ENCODE measurements at places on chromosomes 3 and 15.

DNA sequence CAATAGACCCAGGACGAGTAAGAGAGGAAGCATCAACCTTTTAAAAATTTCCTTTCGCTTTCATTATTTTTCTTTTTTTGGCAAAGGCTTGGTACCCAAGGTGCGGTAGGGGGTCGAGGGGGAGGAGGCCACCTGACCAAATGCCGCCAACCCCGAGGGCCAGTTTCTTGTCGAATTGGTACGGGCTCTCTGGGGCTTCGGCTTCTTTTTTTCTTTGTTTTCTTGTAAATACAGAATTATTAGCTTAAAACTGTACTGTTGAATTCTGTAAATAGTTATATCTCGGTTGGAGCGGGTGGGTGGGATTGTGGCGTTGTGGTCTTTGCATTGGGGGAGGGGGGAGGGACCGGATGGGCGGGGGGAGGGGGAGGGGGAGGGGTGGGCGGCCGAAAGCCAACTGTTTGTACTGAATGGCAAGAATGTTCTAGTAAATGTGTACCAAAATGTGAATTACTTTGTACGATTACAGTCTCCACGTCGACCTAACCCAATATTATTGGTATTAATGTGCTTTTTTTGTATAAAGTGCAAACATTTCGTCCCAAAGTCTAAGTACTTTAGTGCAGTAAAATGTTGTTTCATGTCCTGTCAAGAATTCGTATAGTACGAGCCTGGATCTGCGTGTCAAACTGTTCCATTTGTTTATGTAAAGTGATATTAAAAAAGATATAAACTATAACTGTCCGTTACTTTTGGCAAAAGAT lies 4.7 kb downstream of the ZIC1 start:
- no peak for DNase-seq

- no peak for DNase-seq
Observed at GRCh38 chr3:66075281-66075680, 36.6 kb upstream of the MAGI1 start.

DNA sequence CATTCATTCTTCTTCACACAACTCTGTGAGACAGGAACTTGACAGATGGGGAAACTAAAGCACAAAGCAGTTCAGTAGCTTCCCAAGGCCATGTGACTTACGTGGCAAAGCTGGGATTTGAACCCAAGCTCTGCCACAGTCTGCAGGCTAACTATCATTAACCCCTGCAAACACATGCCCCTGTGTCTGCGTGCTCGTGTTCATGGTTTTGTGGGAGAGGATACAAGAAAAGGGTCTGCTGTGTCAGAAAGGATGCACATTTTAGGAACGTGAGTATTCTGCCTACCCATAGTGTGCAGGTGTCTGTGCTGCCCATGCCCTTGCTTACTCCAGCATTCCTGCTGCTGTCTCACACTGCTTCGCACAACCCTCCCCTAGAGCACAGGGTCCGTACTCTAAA lies 137.0 kb downstream of the CHDH start:
- no peak for DNase-seq

DNA sequence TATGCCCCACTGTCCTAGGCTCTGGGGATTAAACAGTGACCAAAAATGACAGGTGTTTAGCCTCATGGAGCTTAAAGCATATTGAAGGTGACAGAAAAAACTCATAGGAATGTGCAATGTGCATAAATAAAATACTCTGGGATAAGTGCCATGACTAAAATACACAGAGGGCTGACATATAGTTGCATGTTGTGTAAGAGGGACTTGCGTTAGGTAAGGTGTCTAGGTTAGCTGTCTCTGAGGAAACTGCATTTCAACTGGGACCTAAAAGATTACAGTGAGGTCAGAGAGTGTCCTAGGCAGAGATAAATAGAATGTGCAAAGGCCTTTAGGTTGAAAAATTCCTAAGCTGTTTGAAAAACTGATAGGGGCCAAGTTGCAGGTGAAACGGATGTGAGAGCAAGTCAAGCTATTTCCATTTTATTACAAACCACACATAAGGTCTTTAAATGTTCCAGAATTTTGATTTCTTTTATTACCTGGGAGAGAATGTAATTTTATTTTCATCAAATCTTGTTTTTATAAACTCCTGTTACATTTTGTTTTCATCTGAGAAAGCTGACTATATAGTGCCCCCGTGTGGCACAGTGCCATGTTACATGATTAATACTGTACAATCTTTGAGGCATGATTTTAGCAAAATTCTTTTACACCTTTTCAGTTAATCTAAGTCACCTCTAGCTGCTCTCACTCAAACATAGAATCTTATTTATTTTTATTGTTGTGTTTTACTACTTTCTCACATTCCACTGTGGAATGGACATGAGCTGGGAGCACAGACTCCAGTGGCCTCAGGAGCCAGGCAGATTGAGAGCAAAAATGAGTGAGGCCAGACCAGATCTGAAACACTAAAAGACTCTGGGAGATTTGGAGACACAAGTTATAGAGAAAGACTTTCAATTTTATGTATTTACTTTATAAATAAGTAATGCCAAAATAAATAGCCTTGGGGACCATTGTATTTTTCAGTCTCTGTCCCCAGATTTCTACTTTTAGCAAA lies 259.6 kb upstream of the ZNF717 start:
- peak; percentile 52 for DNase-seq

GRCh38 chr3:170792471-170792870 lies 77.5 kb downstream of the RPL22L1 start:
- DNase-seq = no peak

DNA sequence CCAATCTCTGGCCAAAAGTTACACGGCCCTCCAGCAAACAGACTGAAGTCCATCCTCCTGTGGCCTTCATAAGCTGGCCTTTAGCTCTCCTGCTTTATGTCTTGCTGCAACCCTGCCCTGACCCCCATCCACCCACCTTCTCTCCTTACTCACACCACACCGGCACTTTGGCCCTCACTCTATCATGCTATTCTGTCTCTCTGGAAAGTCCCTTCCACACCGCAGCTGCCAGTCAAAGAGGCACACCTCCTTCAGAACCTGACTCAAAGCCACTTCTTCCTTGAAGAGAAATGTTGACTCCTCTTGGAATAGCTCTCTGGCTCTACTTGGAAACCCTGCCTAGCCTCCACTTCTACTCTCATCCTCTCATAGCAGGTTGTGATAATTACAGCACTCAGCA lies 4.5 kb downstream of the GPR156 start:
- no peak for DNase-seq

DNA sequence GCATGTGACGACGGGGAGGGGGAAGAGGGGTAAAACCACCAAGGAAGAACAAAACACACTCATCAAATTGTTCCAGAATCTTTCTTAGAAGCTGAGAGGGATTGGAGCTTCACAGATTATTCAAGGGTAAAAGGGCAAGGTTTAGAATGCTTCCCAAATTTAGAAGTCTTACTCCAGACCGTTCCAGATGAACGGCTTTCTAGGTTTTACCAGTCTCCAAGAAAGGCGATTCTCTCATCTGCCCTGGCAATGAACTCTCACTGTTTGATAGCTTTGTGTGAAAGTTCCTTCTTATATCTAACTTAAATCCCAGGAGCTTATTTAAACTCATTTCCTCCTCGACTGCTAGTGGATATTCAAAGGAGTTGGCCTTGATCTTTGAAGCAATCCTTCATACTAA lies 124.3 kb upstream of the PRICKLE2 start:
- no peak for DNase-seq

GRCh38 chr3:177514611-177515499 lies 317.6 kb upstream of the TBL1XR1 start:
- DNase-seq = no peak

GRCh38 chr3:115626006-115626409 lies 2.7 kb downstream of the GAP43 start:
- peak; percentile 55 for DNase-seq

DNA sequence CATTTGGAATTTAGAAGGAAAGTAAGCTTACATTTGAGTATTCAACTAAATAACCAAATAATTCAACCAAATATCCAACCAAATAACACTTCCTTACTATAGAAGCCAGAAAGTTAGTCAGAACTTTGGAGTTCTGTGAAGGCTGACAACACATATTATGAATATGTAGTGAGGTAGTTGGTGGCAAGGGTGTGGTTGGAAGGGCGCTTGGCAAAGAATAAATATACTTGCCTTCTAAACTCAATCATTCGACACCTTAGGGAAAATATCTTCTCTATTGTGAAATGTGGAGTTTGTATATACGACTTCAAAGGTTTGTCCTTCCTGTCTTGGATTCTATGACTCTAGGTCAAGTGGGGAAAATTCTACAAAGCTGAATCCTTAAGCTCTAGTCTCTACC lies 111.7 kb upstream of the OSTN start:
- no peak for DNase-seq

- no peak for DNase-seq
Observed at GRCh38 chr15:94282269-94283250, 51.2 kb downstream of the MCTP2 start.

Measured in glutamatergic neuron (in vitro differentiated cells).